ENCODE measurements at places on chromosomes 6 and 20. TPM values are rescaled to one million over a fixed set of nuclear protein-coding genes. Genes with fewer than 3 reads are reported as not detected.

GRCh38 chr6:44225579-44226325, 2.4 kb downstream of the SLC29A1 start:
- H3K4me3 ChIP-seq = no peak overlapping the region
- H3K27me3 ChIP-seq = no peaks in the 10 kb centered on the region
- H3K27ac ChIP-seq = peak overlapping the region; percentile 67
- H3K4me1 ChIP-seq = peaks cover 36% of the 10 kb centered on the region
- no peaks in the 10 kb centered on the region for H3K36me3 ChIP-seq
- no peak for DNase-seq

- H3K4me3 ChIP-seq = no peak overlapping the region
- no peak for DNase-seq
- no peak overlapping the region for H3K27ac ChIP-seq
- H3K36me3 ChIP-seq = no peaks in the 10 kb centered on the region
- no peaks in the 10 kb centered on the region for H3K4me1 ChIP-seq
- H3K27me3 ChIP-seq = no peaks in the 10 kb centered on the region
Observed at GRCh38 chr20:2942439-2942838, 69.2 kb downstream of the PTPRA start.

- DNase-seq = no peak
- no peak overlapping the region for H3K4me3 ChIP-seq
- H3K4me1 ChIP-seq = peaks cover 13% of the 10 kb centered on the region
- no peak overlapping the region for H3K27ac ChIP-seq
Observed at GRCh38 chr20:48324744-48325143, 503.1 kb downstream of the PREX1 start.

The MDC1 gene
- 44.2 TPM for total RNA-seq

The PHACTR3 gene
- total RNA-seq = 9.0 TPM
